ACHN (cell line): ENCODE measurements at places on chromosomes 13 and 19.

GRCh38 chr19:21052902-21053301, 29.1 kb upstream of the ZNF714 start:
- no peak for DNase-seq

DNA sequence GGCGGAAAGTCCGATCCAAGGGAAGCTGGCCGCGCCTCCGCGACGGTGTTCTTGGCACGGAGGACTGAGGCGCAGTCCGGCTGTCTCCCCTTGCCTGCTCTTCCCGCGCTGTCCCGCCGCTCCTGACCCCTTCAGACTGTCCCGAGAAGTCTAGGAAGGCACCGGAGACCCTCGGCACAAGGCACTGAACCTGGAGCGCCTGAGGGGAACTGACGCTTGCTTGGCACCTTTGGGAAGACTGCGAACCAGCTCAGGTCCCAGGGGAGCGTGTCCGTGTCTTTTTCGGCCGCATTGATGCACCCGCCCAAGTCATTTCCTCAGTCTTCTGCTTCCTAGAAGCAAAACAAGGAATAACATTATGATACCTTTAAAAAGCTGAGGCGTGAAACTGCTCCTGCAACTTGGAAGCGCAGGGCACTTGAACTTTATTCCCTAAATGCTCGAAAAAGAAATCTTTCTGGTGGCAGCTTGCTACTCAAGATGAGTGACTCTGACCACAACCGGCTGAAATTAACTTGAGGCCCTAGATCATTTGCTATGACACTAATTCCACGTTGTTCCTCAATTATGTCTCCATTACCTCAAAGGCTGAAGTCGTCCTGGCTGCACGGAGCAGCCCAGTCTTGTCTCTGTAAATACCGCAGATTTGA, 735 bp upstream of the FLT1 start:
- no peak for DNase-seq

DNA sequence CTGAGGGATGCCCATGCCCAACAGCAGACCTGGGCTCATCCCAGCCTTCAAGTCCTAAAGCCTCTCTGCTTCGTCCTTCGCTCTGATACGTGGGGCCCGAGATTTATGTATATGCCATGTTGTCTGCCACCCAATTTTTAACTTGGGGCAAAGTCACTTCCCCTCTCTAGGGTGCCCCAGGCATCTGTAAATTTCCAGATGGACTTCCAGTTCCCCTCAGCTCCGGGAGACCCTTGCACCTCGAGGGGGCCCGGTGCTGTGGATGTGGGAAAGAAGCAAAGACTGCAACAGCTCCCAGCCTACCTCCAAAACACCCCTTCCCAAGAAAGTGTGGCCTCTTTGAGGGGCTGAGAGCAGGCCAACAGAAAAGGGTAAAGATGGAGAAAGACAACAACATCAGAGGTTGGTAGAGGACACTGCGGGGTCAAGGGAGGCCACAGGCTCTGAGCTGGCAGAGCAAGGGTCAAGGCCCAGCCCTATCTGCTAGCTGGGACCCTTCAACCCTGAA, 97.4 kb downstream of the STK24 start:
- no peak for DNase-seq

- DNase-seq: peak; percentile 84
Measured at GRCh38 chr13:36418022-36418805, 14.1 kb upstream of the CCNA1 start.

DNA sequence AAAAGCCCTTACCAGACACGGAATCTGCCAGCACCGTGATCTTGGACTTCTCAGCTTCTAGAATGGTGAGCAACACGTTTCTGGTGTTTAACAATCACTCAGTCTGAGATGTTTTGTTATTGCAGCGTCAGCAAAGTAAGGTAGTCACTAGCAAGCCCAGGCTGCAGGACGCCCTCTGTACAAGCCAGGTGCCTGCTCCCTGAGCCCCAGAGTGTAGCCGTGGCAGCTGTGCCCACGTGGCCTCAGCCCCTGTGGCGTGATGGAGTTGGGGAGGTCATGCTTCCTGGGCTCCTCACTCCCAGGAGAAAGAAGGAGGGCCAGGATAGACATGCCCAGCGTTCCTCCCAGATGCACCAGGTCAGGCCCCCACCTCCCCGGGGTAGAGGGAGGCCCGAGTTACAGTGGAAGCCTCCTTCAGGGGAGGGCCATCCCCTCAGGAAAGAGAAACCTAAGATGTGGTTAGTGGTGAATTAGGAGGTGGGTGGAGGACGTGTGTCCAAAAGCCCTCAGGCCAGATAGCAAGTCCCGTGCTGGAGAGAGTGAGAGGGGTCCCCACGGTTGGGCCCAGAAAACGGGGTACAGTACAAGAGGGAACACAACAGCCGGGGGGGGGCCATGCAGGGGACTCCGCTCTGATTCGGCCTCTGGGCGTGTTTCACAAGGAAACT, 169.6 kb upstream of the SOX1 start:
- no peak for DNase-seq

DNA sequence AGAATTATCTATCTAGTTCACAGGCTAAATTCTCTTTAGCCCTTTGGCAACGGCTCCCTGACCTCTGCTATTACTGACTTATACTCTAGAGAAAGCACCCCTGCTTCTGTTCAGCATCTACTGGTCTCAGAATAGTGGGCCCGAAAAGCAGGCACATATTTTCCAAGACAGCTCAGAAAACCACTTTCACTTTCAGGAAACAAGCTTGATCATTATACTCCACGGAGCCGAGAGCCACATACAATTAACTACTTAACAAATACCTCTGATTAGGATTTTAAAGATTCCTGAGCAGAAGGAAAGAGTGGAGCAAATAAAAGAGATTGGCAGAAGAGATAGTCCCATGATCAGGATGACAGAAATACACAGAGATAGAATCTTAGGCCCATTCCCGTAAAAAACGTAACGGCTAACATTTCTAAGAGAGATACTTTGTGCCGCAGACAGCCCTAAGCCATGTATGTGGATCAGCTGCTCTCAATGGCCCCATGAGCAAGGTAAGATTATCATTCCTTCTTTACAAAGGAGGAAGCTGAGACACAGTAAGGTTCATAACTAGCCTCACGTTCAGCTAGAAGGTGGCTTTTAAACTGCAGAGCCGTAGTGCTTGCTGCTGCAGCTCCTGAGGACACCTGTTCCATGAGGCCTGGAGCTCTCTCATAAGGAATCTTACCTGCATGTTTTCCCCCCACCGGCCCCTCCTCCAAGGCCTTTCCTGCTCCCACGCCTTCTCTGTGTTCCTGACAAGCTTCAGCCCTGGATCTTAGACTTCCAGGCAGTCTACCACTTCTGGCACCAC, 227.2 kb downstream of the FOXO1 start:
- DNase-seq: no peak

- DNase-seq: no peak
Measured at GRCh38 chr13:42992764-42993122, 702 bp upstream of the EPSTI1 start.

DNA sequence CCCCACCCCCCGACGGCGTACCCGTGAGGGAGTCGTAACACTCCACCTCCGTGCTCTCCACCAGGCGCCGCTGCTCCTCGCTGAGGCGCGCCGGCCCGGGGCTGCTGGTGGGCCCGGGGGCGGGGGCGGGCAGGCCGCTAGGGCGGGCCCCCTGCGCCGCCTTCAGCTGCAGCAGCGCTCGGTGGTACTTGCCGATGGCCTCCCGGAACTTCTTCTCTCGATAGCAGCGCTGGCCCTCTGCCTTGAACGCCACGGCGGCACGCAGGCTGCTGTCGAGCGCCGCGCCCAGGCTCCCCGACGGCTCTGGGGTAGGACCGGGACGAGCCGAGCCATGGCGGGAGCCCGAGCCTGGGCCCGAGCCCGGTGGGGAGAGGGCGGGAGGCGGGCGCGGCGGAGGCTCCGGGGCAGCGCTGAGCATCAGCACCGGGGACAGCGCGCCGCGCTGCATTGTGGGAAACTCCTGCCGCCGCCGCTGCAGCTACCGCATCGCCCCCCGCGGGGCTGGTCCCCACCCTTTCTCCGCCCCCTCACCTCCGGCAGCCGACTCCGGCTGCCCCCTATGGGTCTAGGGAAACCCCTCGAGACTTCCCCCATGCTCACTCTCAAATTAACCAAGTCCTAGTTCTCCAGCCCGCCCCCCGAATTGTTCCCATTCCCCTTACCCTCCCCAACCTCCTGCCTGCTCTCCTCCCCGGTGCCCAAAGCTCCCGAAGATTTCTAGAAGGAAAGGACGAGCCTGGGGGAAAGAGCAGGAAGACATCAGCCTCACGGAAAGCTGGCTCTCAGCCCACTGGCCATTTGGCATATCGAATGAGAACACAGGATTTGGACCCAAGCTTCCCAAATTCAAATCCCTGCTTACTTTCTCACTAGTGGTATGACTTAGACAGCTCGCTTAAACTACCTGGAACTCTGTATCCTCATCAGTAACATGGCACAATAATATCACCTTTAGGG, at the start of gene TTC9B:
Gene TTC9B, minus strand, starts transcription at position 451 of the 957 bp plus-strand sequence. Its CDS starts 3 bp downstream, at position 448.
- peak; percentile 24 for DNase-seq

GRCh38 chr19:16518061-16518460, 21.9 kb downstream of the C19orf44 start:
- no peak for DNase-seq

DNA sequence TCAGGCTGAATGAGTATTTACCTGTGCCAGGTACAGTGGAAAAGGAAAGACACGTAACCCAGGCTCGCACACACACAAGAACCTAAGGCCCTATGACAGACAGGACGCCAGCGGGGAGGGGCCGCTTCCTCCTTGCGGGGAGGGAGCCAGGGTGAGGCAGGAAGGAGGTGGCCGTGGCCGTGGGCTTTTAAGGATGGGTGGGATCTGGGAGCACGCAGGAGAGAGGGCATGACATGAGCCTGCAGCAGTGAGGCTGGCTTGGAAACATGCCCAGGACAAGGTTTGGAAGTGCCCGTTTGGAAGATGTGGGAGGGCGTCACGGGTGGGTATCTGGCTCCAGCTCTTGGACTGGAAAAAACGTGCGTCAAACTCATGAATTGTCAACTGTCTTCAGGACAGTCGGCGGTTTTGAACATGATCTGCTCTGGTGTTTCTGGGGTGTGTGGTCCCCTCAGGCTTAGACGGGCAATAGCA, 20.1 kb downstream of the SH3GL1 start:
- DNase-seq: no peak

GRCh38 chr13:69970520-69970919, 137.1 kb upstream of the ATXN8OS start:
- DNase-seq: peak; percentile 35

- DNase-seq: no peak
Measured at GRCh38 chr19:45355910-45356309, 14.5 kb downstream of the ERCC2 start.

DNA sequence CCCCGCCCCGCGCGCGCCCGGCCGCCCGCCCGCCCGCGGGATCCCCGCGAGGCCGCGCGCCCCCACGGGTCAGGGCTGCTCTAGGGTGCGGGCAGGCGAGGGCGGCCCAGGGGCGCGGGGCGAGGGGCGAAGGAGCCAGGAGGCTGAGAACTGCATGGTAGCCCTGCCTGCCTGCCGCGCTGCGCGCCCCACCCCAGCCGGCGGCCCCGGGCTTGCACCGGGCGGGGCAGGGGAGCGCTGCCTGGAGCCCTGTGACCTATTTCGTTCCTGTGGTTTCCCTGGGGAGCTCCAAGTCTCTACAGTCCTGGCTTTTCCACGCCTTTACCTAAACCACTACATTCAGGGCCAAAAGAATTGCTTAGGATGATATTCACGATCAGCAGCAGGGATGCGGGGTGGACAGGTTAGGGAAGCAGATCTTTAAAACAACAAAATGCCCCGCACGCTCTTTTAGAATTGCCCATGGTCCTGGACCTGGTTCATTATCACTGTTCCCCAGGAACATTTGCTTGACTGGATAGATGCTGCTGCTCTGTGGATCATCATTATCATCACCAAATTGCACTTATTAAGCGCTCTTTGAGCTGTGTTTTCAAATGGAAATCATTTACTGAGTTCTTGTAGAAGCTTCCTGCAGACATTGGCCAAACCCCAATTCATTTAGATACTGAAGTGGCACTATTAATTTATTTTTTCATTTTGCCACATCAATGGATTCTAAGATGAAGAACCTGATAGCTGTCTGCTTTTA, 421 bp upstream of the GPR12 start:
- no peak for DNase-seq

GRCh38 chr19:679418-680286, 3.5 kb downstream of the FSTL3 start:
- DNase-seq: peak; percentile 67

DNA sequence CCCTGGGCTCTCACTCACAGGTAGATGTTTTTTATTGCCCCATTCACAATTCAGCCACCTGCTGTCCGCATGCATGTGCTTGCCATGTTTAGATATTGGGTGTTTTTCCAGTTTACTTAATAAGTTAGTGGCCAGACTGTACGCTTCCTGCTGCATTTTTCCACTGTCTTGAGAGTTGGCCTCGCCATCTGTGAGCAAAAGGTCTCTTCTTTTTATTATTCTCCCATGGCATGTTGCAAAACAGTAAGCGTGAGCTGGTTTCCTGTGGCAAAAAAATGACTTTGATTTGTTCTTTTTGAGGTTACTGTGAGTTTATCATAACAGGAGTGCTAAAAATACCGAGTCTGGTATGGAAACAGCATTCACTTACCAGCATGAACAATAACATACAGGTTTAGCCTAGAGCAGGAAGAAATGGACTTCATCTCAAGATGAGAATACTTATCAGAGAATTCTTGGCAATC, 46.0 kb downstream of the SAE1 start:
- no peak for DNase-seq

DNA sequence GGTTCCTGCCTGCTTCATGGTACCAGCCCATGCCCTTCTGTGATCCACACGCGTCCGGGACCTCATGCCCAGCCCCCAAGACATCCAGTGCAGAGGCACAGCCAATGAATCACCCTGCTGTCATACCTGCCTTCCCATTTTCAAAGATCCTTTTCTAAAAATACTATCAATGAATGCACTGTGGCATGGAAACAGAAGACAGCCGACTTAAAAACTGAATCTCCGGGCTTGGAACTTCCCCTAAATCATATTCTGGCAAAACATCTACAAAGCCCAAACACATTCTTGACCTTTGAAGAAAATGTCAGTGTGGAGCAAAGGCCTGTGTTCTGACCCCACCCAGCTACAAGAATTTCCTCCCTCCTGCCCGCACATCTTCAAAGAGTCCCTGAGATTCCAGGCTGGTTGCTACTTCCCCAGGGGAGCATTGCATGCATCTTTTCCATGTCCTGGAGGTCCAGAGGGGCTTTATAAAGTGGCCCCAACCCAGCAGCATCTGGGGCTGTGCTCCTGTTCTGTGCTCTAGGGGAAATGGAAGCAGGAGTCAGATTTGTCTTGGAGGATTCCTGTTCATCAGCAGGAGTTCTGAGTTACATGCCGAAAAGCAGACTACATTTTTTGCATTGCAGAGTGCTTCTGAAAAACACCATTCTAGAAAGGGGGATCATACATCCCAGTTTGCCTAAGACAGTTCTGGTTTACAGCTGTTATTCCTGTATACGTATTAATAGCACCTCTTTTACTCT, 135.2 kb downstream of the USP12 start:
- DNase-seq: no peak
